ENCODE measurements at places on chromosomes 3 and 15.

- DNase-seq, result no peak
Observed at GRCh38 chr3:33886015-33886414, 87.6 kb downstream of the PDCD6IP start.

- DNase-seq, result no peak
Observed at GRCh38 chr3:74080056-74080461, 455.3 kb upstream of the PDZRN3 start.

DNA sequence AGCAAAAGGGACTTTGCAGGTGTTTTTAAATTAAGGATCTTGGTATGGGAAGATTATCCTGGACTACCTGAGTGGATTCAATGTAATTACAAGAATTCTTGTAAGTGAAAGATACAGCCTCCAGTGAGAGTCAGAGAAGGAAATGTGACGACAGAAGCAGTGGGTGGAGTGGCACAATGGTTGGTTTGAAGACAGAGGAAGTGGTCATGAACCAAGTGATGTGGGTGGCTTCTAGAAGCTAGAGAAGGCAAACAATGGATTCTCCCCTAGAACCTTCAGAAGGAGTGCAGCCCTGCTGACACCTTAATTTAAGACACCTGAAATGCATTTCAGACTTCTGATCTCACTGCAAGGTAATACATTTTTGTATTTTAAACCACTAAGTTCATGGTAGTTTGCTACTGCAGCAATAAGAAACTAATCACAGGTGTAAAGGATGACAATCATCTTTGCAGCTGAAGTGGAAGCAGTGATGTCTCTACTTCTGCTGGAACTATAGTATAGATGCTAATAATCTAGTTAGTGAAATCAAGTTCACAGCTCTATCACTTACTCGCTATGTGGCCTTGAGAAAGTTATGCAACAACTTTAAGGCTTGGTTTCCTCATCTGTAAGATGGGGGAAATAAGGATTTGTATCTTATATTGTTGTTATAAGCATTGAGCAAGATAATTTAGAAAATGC lies 403.4 kb upstream of the SUCLG2 start:
- no peak for DNase-seq

- no peak for DNase-seq
Observed at GRCh38 chr3:141875893-141876380, 506 bp upstream of the ATP1B3 start.

GRCh38 chr15:51696566-51696965 lies 15.3 kb downstream of the SCG3 start:
- no peak for DNase-seq

DNA sequence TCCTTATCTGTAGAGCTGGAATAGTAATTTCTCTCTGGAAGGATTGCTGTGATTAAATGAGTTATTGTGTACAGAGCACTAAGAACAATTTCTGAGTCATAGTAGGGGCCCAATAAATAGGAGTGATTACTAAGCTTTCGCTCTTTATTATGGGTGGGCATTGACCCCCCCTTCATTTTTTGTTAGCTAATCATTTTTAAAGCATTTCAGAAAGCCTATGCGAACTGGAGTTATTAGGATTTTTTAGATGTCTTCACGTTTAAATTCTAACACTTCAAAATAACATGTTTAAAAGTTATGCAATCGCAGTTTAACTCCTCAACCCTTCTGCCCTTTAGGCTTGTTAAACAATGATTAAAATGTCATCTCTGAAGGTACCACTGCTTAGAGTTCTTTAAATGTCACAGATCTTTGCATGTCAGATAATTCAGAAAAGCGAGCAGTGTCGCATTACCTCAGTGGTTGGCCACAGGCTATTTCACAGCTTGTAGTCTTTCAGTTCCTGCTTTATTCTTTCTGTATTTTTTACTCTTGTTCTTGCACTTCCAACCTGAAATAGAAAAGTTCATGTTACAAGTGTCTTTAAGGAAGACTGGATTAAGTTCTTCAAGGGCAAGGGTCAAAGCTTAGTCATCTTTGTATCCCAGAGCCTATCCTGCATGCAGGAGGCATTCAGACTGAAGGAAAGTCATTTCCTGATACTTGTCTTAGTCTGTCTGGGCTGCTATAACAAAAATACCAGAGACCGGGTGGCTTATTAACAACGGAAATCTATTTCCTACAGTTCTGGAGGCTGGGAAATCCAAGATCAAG lies 102.9 kb downstream of the FNDC3B start:
- DNase-seq, result peak; percentile 36

GRCh38 chr15:25059698-25060471 lies 105.1 kb downstream of the SNRPN start:
- no peak for DNase-seq

DNA sequence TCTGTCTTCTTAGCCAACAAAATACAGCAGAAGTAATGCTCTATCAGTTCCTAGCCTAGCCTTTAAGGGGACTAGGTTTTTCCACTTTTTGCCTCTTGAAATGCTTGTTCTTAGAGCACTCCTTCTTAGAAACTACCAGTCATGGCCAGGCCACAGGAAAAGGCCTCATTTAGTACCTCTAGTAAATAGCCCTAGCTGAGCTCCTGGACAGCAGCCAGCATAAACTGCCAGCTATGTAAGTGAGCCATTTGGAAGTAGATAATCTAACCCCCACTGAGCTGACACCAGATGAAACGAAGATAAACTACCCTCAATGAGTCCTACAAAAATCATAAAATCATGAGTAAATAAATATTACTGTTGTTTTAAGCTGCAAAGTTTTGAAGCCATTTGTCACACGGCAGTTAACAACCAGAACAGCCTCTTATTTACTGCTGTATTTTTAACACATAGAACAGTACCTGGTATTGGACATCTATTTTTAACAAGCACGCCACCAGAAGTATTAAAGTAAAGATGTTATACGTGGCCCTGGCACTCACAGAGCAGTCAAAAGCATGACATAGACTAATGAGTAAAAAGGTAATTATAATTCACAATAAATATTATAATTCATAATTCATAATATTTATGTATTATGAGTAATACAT lies 12.0 kb downstream of the TBC1D5 start:
- DNase-seq, result no peak

- DNase-seq, result no peak
Observed at GRCh38 chr3:98962951-98963350, 61.5 kb upstream of the DCBLD2 start.

- peak; percentile 44 for DNase-seq
Observed at GRCh38 chr3:187870360-187871203, 125.3 kb upstream of the BCL6 start.

DNA sequence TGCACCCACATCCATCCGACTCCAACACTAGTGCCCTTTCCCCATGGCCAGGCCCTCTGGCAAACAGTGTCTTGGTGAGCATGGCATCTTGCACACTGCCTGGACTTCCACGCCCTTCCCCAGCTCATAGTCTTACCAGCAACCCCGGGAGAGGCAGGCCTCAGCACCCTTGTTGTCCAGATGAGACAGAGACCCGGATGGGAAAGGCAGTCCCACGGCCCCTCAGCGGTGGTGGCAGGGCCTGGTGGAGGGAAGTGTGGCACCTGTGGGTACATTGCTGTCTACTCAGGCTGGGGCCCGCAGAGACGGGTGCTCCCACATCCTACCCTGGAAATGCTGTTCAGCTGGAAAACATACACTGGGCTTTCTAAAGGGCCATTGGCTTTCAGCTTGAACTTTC lies 28.4 kb downstream of the HDAC11 start:
- no peak for DNase-seq

GRCh38 chr15:28047277-28047676 lies 51.8 kb downstream of the OCA2 start:
- no peak for DNase-seq

GRCh38 chr3:149277331-149277813 lies 55.7 kb upstream of the CP start:
- no peak for DNase-seq

- DNase-seq, result no peak
Observed at GRCh38 chr3:21790466-21790865, 39.5 kb upstream of the ZNF385D start.

GRCh38 chr3:155572085-155572484 lies 172.8 kb downstream of the PLCH1 start:
- DNase-seq, result no peak

GRCh38 chr3:41370307-41370706 lies 171.0 kb downstream of the CTNNB1 start:
- DNase-seq, result no peak

- DNase-seq, result no peak
Observed at GRCh38 chr15:71656425-71656824, 153.9 kb upstream of the NR2E3 start.

DNA sequence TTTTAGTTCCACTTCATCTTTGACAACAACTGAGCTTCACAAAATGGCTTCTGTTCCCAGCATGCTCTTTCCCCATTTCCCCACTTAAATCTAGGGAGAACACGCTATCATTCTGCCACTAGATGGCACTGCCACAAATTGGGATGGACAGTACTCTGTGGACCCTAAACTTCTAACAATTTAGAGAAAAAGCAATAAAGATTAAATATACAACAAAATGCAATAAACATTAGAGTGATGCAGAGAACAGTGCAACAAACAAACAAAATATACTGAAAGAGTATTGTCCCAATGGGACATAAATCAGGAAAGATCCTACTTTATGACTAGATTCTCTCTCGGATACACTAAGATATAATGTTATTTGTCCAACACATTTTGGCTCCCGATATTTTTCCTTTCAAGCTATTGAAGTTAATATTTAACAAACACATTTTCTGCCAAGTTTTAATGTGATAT lies 169.7 kb upstream of the TMCO5A start:
- DNase-seq, result peak; percentile 9

DNA sequence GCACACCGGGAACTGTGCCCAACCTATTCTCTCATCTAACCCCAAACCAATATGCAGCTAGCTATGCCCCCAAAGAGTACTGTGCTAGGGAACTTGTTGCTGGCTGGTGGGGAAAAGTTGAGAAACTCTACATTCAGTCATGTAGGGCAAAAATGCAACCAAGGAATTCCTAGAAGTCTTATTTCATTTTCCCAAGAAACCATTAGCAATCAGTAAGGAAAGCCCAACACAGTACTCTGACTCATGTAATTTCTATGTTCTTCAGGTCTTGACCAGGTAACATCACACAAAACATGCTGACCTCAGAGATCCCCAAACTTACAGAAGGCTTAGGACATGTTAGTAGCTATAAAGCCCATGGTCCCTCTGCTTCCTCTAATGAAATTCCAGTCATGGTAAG lies 52.1 kb downstream of the TASOR start:
- no peak for DNase-seq

- DNase-seq, result no peak
Observed at GRCh38 chr3:132135628-132136333, 101.0 kb upstream of the CPNE4 start.

DNA sequence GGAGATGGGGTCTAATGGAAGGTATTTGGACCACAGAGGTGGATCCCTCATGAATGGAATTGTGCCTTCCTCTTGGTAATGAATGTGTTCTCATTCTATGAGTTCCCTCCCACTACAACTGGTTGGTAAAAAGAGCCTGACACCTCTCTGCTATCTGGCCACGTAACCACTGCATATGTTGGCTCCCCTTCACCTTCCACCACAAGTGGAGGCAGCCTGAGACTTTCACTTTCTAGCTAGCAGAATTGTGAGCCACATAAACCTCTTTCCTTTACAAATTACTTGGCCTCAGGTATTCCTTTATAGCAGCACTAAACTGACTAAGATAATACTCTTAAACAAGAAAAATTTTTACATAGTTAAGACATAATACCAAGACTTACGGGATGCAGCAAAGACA lies 155.3 kb downstream of the NR1I2 start:
- peak; percentile 39 for DNase-seq

DNA sequence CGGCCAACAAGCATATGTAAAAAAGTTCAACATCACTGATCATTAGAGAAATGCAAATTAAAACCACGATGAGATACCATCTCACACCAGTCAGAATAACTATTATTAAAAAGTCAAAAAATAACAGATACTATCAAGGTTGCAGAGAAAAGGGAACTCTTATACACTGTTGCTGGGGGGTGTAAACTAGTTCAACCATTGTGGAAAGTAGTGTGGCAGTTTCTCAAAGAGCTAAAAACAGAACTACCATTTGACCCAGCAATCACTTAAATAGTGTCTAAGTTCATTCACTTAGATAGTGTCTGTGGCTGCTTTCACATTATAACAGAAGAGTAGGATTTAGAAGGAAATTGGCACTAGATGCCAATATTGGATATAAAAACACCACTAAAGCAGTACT lies 49.7 kb downstream of the CGGBP1 start:
- no peak for DNase-seq

GRCh38 chr3:152360302-152360701 lies 91.6 kb downstream of the MBNL1 start:
- DNase-seq, result no peak

DNA sequence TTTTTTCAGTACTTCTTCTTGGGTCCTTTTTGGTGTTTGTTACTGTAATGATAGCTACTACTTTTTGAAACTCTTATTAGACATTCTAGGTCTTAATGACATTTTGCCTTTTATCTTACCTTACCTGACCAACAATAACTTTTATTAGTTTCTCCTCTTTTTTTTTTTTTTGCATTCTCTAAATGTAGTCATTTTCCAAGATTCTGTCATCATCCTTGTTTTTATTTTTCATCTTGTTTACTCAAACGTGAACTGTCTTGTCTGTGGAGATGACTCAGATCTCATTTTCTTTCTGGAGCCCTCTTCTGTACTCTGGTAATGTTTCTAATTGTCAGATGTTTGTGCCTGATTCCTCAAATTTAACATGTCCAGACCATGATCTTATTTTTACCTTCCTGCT lies 2.9 kb downstream of the ABHD5 start:
- no peak for DNase-seq

GRCh38 chr3:113516115-113516505 lies 1.2 kb upstream of the SPICE1 start:
- no peak for DNase-seq

- DNase-seq, result no peak
Observed at GRCh38 chr15:62756326-62756994, 286.1 kb upstream of the TPM1 start.

- DNase-seq, result no peak
Observed at GRCh38 chr3:14126887-14127505, 2.1 kb downstream of the TMEM43 start.

- no peak for DNase-seq
Observed at GRCh38 chr3:185149591-185149990, 3.3 kb downstream of the C3orf70 start.

- no peak for DNase-seq
Observed at GRCh38 chr15:41819455-41820050, 8.3 kb upstream of the JMJD7 start.

- no peak for DNase-seq
Observed at GRCh38 chr15:52790941-52791751, 1.0 kb upstream of the ONECUT1 start.

- no peak for DNase-seq
Observed at GRCh38 chr15:82875411-82876003, 66.1 kb downstream of the WHAMM start.

GRCh38 chr3:37806505-37807200 lies 55.0 kb upstream of the CTDSPL start:
- no peak for DNase-seq

GRCh38 chr3:15805756-15806266 lies 8.0 kb upstream of the ANKRD28 start:
- peak; percentile 43 for DNase-seq

GRCh38 chr15:65494076-65494475 lies 23.4 kb downstream of the DPP8 start:
- no peak for DNase-seq

GRCh38 chr15:59247364-59247763 lies 40.7 kb downstream of the LDHAL6B start:
- no peak for DNase-seq
